ENCODE measurements at places on chromosomes 1 and 21. TPM values are rescaled to one million over a fixed set of nuclear protein-coding genes. Genes with fewer than 3 reads are reported as not detected.

- no peaks in the 10 kb centered on the region for H3K4me1 ChIP-seq
- no peaks in the 10 kb centered on the region for H3K27me3 ChIP-seq
- H3K36me3 ChIP-seq, result peaks cover 13% of the 10 kb centered on the region
- H3K27ac ChIP-seq, result peak overlapping the region; percentile 31
- no peak for DNase-seq
Measured at GRCh38 chr1:27487966-27488884, 1.7 kb downstream of the WASF2 start.

- no peak overlapping the region for H3K27ac ChIP-seq
- no peak for DNase-seq
- no peak overlapping the region for H3K4me3 ChIP-seq
- no peaks in the 10 kb centered on the region for H3K27me3 ChIP-seq
Measured at GRCh38 chr1:202572867-202573266, 137.4 kb downstream of the SYT2 start.

GRCh38 chr21:31665397-31665796 lies 5.9 kb downstream of the SOD1 start:
- H3K36me3 ChIP-seq, result peaks cover 51% of the 10 kb centered on the region
- H3K27ac ChIP-seq, result no peak overlapping the region
- no peaks in the 10 kb centered on the region for H3K27me3 ChIP-seq

DNA sequence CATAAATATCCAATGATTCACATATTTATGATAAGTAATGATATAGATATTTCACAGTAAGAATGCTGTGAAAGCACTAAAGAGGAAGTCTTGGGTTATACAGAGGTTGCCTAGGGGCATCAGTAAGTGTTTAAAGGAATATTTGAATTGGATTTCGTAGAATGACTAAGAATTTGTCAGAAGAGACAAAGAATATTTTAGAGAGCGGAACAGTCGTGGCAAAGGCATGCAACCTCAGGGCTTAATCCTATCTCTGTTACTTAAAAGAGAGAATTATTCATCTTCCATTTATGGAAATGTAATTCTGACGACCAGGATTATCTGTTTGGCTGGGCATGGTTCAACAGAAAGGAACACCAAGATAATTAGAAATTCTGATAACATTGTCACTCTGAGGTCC lies 171.9 kb upstream of the NR5A2 start:
- DNase-seq, result no peak
- H3K27me3 ChIP-seq, result no peaks in the 10 kb centered on the region
- H3K27ac ChIP-seq, result no peak overlapping the region
- H3K36me3 ChIP-seq, result no peaks in the 10 kb centered on the region
- no peak overlapping the region for H3K4me3 ChIP-seq

- peak overlapping the region; percentile 83 for H3K4me3 ChIP-seq
- peaks cover 24% of the 10 kb centered on the region for H3K27me3 ChIP-seq
- H3K27ac ChIP-seq, result no peak overlapping the region
- no peaks in the 10 kb centered on the region for H3K36me3 ChIP-seq
- H3K4me1 ChIP-seq, result no peaks in the 10 kb centered on the region
Measured at GRCh38 chr1:114668784-114669561, 876 bp downstream of the DENND2C start.

- H3K4me3 ChIP-seq, result no peak overlapping the region
- H3K27ac ChIP-seq, result no peak overlapping the region
- DNase-seq, result no peak
- H3K4me1 ChIP-seq, result no peaks in the 10 kb centered on the region
- no peaks in the 10 kb centered on the region for H3K36me3 ChIP-seq
Measured at GRCh38 chr1:233549917-233550316, 64.0 kb upstream of the KCNK1 start.

DNA sequence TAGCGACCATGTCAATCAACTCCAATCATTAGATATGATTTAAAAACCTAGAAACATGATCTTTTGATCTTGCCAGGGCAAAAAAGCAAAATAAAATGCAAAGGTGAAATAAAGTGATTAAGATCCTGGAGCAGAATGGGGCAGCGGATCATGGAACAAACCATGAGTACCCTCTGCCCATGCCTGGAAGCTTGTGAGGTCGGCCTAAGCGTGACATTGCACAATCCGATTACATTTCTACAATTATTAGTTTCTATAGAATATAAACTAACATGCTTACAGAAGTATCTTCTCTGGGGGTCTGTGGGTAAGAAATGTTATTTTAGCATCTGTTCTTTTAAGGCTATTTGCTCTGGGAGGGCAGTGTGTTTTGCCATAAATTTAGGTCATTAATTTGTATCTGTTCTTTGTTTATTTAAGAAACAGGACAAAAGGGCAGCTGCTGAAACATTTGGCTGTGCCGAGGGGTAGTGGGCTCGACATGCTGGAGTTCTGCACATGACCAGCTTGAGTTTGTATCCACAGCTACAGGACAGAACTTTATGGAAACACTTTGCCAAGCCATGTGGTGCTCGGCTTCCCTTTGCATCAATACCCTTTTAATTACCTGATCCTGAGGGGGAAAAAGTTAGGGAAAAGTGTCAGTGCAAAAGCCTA lies 55.9 kb downstream of the ZBTB18 start:
- no peak for DNase-seq
- H3K27ac ChIP-seq, result no peak overlapping the region
- no peak overlapping the region for H3K4me3 ChIP-seq

DNA sequence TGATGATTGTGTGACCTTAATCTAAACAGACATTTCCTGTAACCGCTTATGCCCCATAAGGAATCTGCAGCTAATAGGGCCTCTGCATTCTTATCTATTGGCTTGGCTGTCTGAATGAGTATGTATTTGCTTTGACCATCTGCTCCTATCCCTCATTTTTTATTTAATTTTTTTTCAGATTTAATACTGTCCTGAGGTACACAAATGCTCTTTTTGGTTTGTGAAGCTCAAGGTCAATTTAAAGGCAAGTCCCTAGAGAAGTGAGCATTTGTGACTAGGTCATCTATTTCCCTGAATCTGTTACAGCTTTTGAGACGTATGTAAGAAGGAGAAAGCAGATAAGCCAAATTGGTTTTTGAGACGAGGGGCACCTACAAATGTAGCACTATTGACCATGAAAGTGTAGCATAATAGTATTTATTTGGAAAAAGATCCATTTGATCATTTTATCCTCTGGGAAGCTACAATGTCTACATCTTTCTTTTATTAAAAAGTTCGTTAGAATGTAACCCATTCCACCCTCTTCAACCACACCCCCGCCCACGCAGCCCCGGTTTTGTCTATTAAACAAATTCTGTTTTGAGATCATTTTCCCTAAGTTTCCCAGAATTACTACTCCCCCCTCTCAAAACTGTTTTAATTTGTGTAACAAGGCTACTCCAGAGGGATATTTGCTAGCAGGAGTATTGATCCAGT lies 69.2 kb upstream of the HSPA13 start:
- DNase-seq, result no peak
- no peaks in the 10 kb centered on the region for H3K36me3 ChIP-seq
- peaks cover 3% of the 10 kb centered on the region for H3K4me1 ChIP-seq
- no peak overlapping the region for H3K4me3 ChIP-seq
- no peak overlapping the region for H3K27ac ChIP-seq

GRCh38 chr1:235024711-235025421 lies 103.8 kb downstream of the TOMM20 start:
- no peaks in the 10 kb centered on the region for H3K36me3 ChIP-seq
- no peak overlapping the region for H3K27ac ChIP-seq
- DNase-seq, result peak; percentile 37
- H3K27me3 ChIP-seq, result no peaks in the 10 kb centered on the region

DNA sequence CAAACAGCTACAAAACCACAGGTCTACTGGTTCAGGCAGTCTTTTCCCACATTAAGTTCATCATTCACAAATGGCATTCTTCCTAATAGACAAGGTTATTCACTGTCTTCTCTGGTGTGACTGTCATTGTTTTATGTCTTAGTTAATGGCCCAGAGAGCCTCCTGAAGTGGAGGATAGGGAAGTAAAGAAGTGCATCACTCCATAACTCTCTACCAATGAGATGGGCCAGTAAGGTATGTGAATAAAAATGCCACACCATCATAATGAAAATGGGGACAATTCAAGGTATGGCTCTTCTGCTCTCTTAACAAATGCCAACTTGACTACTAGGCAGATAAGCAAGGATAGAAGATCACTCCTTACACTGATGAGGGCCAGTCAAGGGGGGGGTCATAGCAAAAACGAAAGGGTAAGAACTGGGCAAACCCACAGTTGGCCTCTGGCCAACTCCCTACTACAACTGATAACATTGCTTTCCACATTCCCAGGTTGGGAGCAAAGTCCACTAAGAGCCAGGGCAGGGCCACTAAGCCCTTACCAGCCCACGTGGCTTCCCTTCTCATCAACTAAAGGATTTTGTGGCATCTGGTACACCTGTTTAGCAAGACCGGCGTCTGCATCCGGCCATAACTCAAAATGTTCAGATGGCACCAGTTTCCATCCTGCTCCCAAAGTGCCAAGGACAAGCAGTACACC lies 10.0 kb downstream of the PABPC4 start:
- peaks cover 96% of the 10 kb centered on the region for H3K36me3 ChIP-seq
- peaks cover 10% of the 10 kb centered on the region for H3K4me1 ChIP-seq
- no peak for DNase-seq
- no peak overlapping the region for H3K4me3 ChIP-seq
- no peak overlapping the region for H3K27ac ChIP-seq

GRCh38 chr1:182003025-182003725 lies 58.3 kb downstream of the ZNF648 start:
- no peaks in the 10 kb centered on the region for H3K36me3 ChIP-seq
- no peak for DNase-seq
- H3K4me3 ChIP-seq, result no peak overlapping the region
- H3K27ac ChIP-seq, result no peak overlapping the region

DNA sequence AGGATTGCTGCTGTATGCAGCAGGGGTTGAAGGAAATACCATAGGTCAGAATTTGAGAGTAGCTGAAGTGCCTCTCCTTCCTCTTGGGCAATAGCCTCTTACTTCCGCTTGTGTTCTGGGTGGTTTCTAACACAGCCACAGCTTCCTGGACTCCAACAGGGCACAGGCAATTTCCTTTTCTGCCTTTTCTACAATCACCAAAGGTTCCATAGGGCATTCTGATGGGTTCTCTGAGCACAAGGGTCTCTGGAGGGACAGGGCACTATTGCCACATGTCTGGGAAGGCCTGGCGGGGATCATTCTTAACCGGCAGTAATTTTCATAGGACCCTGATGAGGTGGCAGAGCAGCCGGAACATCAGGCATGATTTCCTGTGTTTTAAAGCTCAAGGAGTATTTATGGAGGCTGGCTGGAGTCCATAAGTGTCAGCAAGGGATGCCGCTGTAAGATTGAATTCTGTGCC lies 5.5 kb upstream of the AGTRAP start:
- H3K4me3 ChIP-seq, result no peak overlapping the region
- no peaks in the 10 kb centered on the region for H3K4me1 ChIP-seq
- H3K27ac ChIP-seq, result no peak overlapping the region
- DNase-seq, result no peak
- H3K36me3 ChIP-seq, result no peaks in the 10 kb centered on the region

DNA sequence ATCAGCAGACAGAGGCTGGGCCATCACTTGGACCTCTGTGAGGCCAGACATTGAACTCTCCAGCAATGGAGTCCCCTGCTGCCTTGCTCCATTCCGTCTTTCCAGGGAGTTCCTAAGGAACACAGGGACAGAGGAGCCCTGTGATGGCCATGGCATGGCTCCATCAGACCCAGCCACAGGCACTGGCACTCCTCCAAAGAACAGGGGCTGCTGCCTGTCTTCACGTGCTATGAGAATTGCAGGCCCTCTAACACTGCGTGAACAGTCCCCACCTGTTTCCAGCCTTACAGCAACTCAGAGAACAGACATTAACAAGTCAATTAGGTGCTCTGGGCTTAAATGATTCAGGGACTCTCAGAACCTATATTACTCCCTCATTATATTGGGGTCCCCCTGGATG lies 140.8 kb downstream of the ASTN1 start:
- H3K27ac ChIP-seq, result no peak overlapping the region
- no peaks in the 10 kb centered on the region for H3K4me1 ChIP-seq
- H3K36me3 ChIP-seq, result no peaks in the 10 kb centered on the region
- H3K4me3 ChIP-seq, result no peak overlapping the region

DNA sequence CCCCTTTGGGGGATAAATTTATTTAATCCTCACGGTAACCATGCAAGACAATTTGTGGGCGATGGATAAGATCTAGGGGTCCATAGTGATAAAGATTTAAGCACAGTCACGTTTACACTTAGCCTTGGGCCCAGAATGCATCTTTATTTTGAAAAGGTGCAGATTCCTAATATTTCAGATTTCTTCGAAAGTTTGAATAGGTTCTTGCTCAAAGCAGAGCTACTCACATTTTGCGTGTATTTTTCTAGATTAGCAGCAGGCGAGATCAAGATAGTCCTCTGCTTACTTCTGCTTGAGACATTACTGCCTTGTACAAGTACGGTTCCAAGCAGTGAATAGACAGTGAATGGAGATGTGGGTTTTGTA lies 647 bp downstream of the TSEN15 start:
- H3K4me3 ChIP-seq, result peak overlapping the region; percentile 90
- H3K27ac ChIP-seq, result peak overlapping the region; percentile 95
- no peak for DNase-seq
- peaks cover 4% of the 10 kb centered on the region for H3K4me1 ChIP-seq

DNA sequence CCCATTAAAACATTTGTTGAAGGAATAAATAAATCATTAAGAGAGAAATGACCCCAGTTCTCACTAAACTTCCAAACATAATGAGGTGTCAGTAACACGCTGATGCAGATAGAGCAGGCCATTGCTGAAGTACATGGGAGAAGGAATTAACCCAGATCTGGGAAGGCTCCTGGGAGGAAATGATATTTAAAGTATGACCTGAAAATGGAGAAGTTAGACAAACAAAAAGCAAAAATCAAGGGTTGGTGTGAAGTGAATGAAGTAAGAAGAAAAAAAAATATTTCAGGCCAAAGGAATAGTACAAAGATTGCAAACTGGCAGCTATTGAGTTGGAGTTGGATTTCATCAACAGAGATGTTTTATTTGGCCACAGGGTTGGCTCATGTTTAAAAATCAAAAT lies 71.4 kb downstream of the RGS2 start:
- peaks cover 12% of the 10 kb centered on the region for H3K27me3 ChIP-seq
- DNase-seq, result no peak
- H3K4me3 ChIP-seq, result no peak overlapping the region
- H3K36me3 ChIP-seq, result no peaks in the 10 kb centered on the region
- peaks cover under 1% of the 10 kb centered on the region for H3K4me1 ChIP-seq
- H3K27ac ChIP-seq, result no peak overlapping the region

GRCh38 chr1:12445257-12445656 lies 172.8 kb downstream of the DHRS3 start:
- H3K27ac ChIP-seq, result no peak overlapping the region
- DNase-seq, result no peak
- H3K27me3 ChIP-seq, result no peaks in the 10 kb centered on the region
- H3K4me1 ChIP-seq, result peaks cover 18% of the 10 kb centered on the region
- H3K36me3 ChIP-seq, result no peaks in the 10 kb centered on the region

GRCh38 chr1:180229483-180230415 lies at the start of gene LHX4:
LHX4 (plus strand) TSS chr1:180230264; CDS start chr1:180230530, 266 bp downstream.
- no peak within 1 kb of the TSS for H3K27ac ChIP-seq
- peaks cover 7% of the 10 kb centered on the region for H3K4me1 ChIP-seq
- peak within 1 kb of the TSS; percentile 79 for H3K4me3 ChIP-seq

- H3K36me3 ChIP-seq, result peaks cover 6% of the 10 kb centered on the region
- no peak for DNase-seq
- peaks cover 15% of the 10 kb centered on the region for H3K4me1 ChIP-seq
- H3K27me3 ChIP-seq, result no peaks in the 10 kb centered on the region
- H3K4me3 ChIP-seq, result no peak overlapping the region
- no peak overlapping the region for H3K27ac ChIP-seq
Measured at GRCh38 chr1:184507165-184507564, 120.3 kb downstream of the C1orf21 start.

HAPLN2 gene
- 0.42 TPM for total RNA-seq

TPM3 gene
- 438 TPM for total RNA-seq

ADORA1 gene
- 2.0 TPM for total RNA-seq

UTP25 gene
- 3.8 TPM for total RNA-seq

C1orf167 gene
- 0.95 TPM for total RNA-seq

WDR3 gene
- total RNA-seq, result 15.6 TPM

CITED4 gene
- 9.5 TPM for total RNA-seq

PLA2G5 gene
- not detected for total RNA-seq

LCE1E gene
- total RNA-seq, result not detected

TDRD10 gene
- not detected for total RNA-seq

Data from endodermal cell (in vitro differentiated cells).